ENCODE measurements at places on chromosomes 7 and 10.

DNA sequence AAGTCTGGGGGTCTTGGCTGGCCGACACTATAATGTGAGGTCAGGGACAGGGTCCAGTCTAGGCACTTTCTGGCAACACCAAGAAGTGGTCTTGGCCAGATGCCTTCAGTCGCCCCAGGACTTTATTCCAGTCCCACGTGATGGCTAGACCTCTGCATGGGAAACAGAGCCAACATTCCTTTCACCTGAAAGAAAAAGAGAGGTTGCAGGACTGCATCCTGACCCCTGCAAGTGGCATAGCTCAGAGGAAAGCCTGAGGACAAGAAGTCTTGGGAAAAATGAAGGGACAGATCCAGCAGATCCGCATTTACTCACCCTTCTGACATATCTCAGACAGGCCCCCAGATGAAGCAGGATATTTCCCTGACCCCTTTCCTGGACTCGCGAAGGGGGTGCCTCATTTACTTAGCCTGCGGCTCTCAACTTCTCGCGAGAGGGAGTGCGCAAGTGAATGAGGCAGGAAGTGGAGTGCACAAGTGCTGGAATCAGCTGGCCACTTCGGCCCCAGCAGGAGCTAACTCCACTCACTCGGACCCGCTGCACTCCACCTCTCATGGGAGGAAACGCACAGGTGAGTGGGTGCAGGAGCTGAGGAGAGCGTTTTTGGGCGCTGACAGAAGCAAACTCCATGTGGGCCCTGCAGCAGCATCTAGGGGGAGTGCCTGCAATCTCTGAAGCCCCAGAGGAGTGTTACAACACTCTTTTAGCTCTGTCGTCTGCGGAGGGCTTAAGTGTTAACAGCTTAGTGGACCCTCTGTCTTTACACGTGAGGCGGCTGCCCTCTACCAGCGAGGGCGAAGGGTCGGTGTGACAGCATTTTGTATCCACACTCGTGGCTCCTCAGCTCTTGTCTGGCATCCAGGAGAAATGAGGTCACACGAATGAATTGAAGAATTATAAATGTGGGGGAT lies 916.2 kb upstream of the GHITM start:
- DNase-seq: no peak

DNA sequence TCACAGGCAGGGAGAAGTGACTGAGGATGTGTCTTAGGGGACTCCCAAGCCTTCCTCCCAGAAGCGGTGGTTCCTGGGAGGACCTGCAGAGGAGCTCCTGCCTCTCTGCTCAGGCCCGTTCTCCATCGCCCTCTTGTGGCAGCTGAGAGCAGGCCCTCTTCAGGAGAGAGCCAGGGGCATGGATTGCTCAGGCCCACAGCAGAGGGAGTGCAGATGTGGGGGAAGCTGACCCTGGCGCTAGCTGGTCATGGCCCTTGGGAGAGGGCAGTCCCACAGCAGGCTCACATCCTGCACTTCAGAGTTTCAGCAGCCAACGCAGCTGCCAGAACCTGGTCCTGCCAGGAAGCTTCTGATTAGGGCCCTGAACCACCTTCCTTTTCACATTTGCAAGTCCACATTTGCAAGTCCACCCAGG lies 94.8 kb upstream of the TARP start:
- DNase-seq: peak; percentile 78

- no peak for DNase-seq
These were observed 13.4 kb downstream of the SLC13A4 start for GRCh38 chr7:135714534-135715009.

DNA sequence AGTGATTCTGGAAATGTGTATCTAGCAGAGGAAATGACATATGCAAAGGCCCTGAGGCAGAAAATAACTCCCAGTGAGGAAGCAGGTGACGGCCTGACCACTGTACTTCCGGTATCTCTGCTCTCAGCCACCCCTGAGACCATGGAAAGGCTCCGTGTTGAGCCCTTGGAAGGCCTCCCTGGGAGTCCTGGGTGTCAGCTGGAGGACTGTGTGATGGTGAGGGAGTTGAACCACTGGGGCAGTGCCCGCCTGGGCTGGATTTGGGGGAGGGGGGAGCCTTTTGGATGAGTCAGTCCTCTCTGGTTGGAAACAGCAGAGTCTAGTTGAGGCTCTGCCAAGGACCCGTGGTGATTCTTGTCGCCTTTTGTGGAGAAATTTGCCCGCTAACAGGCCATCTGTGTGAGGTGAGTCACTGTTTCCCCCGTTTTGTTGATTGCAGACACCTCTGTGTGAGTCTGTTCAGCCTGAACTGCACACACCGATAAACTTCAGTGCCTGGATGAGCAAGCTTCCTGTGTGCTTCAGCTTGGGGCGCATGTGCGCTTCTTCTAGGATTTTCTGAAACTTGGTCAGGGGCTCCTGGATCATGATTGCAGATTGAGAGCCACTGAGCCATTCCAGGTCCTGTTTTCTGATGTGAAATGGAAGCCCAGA lies 98.6 kb downstream of the GRK5 start:
- DNase-seq: peak; percentile 83

DNA sequence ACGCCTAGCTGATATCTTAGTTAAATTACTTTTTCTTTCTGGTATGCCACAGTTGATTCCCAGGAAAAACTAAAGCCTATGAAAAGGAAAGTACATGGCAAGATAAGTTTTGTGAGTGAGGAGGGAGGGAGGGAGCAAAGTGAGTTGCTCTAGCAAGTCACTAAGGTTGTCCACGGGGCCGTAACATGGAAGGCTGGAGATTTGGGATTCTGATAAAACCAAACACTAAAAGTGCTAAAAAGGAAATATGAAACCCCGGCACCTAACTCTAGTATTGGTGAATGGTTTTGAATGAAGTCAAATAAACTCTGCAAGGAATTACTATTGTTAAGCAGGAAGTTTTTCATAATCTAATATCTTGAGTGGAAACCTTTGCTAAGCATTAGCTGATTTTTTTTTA lies 1.7 kb downstream of the AGR2 start:
- DNase-seq: no peak

DNA sequence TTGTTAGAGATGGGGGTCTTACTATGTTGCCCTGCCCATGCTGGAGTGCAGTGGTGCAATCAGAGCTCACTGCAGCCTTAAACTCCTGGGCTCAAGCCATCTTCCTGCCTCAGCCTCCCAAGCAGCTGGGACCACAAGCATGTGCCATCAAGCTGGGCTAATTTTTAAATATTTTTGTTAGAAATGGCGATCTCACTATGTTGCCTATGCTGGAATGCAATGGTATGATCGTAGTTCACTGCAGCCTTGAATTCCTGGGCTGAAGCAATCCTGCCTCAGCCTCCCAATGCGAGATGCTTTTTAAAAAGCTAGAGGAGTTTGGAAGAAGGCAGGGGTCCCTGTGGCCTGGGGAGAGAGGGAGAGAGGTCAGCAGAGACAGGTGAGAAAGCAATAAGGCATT lies 600.1 kb upstream of the AUTS2 start:
- no peak for DNase-seq

DNA sequence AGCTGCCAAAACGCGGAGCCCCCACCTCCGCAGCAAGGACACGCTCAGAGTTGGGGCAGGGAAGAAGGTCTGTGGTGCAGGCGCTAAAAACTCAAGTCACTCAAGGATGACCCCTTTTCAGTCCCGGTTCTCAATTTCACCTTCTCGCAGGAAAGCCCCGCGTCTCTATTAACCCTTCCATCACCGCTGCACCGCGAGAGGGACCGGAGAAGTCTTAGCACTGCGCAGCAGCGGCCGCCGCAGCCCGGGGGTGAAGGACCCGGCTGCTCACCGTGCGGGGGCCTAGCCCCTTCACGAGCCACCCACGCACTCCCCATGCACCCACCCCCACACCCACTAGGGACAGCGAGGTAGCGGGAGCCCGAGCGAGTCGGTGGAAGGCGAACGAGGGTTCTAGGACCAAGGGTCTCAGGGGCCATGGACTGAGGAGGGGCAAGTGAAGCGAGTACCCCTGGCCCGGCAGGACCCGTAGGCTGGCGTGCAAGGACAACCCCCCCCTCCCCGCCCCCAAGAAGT lies 162.9 kb downstream of the SH3PXD2A start:
- DNase-seq: no peak

- no peak for DNase-seq
These were observed 57.0 kb downstream of the CALD1 start for GRCh38 chr7:134836447-134836846.

- no peak for DNase-seq
These were observed 141.7 kb downstream of the DLG5 start for GRCh38 chr10:77784856-77785255.

GRCh38 chr10:15043674-15044073 lies at the start of gene OLAH:
OLAH (plus strand) TSS chr10:15043943; CDS start chr10:15047289, 3,346 bp downstream.
- DNase-seq: no peak

- DNase-seq: no peak
These were observed 3.9 kb upstream of the MYL7 start for GRCh38 chr7:44144968-44145478.

DNA sequence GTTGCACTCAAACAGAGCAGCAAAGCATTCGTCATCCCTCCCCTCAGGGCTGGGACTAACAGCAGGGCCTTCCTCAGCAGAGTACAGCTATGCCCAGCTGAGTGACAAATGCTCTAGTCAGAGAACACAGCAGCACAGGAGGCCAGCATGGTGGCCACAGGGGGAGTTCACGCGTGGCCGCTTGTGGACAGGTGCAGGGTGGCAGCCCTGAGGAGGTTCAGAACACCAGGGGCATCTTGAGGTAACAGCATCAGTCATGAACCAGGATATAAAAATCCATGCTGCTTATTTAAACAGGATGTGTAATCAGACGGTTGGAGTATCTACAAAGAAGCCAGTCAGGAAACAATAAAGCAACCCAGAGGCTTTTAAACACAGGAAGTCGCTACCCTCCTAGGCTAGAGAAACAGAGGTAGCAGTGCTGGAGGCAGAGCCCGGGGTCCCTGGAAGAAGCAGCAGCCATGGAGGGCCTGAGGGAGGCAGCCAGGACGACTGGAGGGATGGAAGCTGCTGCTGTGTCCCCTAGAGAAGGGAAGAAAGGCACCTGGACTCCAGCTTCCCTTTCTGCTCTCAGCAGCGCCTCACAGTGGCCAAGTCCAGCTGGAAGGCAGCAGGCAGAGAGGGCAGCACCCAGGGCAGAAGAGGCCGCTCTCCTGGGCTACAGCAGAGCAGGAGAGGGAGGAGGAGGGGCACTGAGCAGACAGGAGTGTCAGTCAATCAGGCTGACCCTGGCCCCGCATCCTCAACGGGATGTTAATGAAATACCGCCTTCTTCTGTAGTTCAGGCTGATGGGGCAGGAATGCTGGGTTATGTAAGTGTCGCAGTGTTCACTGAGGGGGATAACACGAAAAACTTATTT lies 70.8 kb upstream of the UCN3 start:
- peak; percentile 87 for DNase-seq

GRCh38 chr10:79128923-79129305 lies 60.1 kb downstream of the ZMIZ1 start:
- DNase-seq: no peak

DNA sequence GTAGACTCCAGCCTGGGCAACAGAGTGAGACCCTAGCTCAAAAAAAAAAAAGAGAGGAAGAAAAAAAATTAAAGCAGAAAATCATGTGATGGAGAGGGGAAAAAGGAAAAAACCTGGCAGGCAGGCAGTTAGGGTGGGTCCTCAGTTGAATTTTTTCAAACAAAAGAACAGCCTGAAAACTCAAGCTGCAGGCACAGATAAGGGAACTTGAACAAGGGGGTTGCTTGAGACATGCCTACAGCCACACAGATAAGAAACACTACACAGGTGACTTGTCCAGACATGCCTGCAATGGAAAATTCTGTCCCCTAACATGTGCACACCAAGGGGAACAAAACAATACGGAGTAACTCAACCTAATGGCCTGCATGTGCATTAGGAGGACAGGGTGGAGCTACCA lies 19.2 kb downstream of the VIM start:
- no peak for DNase-seq

DNA sequence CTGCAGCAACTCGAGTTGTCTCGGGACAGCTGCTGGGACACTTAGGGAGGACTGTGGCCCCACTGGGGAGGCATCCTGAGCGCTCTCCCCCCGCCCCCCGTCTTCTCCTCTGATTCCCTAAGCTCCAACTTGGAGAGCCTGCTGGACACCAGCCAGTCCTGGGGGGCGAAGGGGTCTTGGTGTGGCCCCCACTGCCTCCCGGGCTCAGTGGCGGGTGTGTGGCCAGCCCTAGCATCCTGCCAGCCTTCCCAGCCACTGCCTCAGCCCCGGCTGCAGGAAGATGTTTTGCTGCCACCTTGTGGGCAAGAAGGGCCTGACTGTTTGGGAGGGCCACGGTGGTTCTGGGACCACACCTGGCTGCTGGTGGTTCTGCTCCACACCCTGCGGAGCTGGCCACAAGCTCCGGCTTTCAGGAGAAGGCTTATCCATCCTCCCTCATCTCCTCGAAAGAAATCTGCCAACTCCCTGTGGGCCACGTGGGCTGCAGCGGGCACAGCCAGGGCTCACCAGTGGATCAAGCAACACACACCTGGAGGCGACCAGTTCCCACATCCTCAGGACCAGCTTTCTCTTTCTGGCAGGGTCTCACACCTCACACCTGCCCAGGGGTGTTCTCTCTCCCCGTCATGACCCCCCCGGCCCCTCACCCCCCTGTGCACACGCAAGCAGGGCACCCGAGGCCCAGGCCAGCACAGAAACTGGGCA lies 24.8 kb downstream of the AGAP3 start:
- peak; percentile 78 for DNase-seq

GRCh38 chr10:70666960-70667798 lies 5.1 kb upstream of the ADAMTS14 start:
- DNase-seq: no peak

DNA sequence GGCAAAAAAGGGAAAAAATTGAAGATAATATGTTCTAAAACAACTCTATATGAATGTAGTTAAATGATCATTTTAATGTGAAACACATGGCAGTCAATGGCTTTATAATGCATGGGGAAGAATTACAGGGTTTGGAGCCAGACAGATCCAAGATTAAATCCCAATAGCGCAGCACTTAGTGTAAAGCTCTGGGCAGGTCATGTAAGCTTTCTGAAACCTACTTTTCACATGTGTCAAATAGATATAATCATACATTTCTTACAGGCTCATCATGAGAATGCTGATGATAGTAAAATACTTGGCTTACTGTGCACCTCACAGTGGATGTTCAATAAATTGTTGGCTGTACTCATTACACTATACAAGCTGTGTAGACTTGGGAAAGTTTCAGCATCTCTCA lies 48.0 kb upstream of the ZNF365 start:
- no peak for DNase-seq

DNA sequence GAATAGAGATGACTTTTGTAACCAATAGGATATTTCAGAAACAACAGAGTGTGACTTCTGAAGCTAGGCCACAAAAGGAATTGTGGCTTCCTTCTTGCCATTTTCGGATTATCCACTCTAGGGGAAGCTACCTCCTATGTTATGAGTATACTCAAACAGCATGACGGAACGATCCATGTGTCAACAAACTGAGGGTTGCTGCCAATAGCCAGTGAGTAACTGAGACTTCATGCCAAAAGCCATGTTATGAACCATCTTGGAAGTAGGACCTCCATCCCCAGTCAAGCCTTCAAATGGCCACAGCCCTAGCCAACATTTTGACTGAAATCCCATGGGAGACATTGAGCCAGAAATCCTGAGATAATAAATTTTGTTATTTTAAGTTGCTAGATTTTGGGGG lies 69.0 kb upstream of the IL6 start:
- no peak for DNase-seq

- DNase-seq: no peak
These were observed 27.2 kb downstream of the ANKRD16 start for GRCh38 chr10:5862360-5862961.

Data from DND-41 (cell line).